ENCODE measurements at places on chromosomes 6 and 20. TPM values are rescaled to one million over a fixed set of nuclear protein-coding genes. Genes with fewer than 3 reads are reported as not detected.

- DNase-seq: no peak
These were observed 158.7 kb downstream of the SYNE1 start for GRCh38 chr6:152478377-152479010.

GRCh38 chr20:42938441-42939205 is 251.1 kb downstream of the PTPRT start:
- DNase-seq: no peak

Gene DSP
- total RNA-seq: 79.1 TPM

DNA sequence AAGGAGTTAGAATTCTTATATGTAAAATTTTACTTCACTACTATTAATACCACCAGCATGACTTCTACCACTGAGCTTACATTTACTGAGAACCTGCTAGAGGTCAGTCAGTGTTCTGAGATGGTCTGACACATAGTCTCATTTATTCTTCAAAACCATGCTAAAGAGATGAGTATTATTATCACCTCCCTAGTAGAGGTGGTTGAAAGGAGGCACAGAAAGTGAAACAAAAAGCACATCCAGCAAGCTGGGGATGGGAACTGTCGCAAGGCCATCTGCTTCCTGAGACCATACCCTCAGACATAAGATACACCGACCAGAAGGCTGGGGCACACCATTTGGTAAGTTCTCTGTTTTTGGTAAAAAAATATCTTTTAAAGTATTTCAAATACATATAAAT is 137.7 kb downstream of the INSM1 start:
- no peak for DNase-seq

- DNase-seq: no peak
These were observed 80.8 kb downstream of the LYRM4 start for GRCh38 chr6:5179917-5180316.

All from mucosa of gallbladder (tissue), 1 donor.